ENCODE measurements at places on chromosomes 3 and 15. TPM values are rescaled to one million over a fixed set of nuclear protein-coding genes. Genes with fewer than 3 reads are reported as not detected.

GRCh38 chr3:42780892-42781700 is 8.0 kb upstream of the CCDC13 start:
- no peaks in the 10 kb centered on the region for H3K4me1 ChIP-seq
- no peak overlapping the region for H3K4me3 ChIP-seq
- DNase-seq: no peak
- H3K27me3 ChIP-seq: no peaks in the 10 kb centered on the region
- peaks cover 7% of the 10 kb centered on the region for H3K36me3 ChIP-seq

Gene GUCA1C
- not detected for total RNA-seq

DNA sequence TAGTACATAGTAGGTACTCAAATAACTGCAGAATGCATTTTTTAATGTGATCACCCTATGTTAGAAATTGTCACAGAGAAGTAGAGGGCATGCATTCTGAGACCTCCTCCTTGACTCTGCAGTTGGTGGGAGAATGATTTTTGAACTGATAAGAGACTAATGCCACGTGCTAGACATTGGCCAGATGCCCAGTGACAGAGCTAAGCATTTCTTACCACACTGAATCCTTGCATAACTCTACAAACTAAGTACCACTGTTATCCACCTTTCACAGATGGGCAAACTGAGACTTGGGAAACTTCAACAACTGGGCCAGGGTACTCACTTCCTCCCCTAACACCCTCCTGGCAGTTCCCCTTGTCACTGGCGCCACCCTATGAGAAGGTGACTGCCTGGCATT is 33.5 kb upstream of the SPATA12 start:
- no peaks in the 10 kb centered on the region for H3K36me3 ChIP-seq
- H3K27ac ChIP-seq: no peak overlapping the region
- no peak for DNase-seq
- H3K4me3 ChIP-seq: no peak overlapping the region
- H3K27me3 ChIP-seq: no peaks in the 10 kb centered on the region
- H3K4me1 ChIP-seq: no peaks in the 10 kb centered on the region

DNA sequence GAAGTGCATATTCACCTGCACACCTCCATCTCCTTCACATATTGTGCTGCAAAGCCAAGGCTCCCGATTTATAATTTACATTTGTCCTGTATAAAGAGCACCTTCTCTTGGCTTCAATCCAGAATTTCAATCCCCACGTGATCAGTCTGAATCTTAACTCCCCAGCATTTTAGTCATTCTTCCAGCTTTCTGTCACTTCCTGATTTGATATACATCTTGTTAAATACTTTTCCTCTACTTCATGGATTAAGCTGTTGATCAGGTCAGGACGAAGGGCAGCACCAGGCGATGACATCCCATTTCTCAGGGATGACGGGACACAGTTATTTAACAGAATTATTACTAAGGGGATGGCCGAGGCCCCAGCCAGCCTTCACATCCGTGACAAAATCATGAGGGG is 212.5 kb downstream of the EPHB1 start:
- no peaks in the 10 kb centered on the region for H3K4me1 ChIP-seq
- H3K27ac ChIP-seq: no peak overlapping the region
- DNase-seq: no peak
- no peaks in the 10 kb centered on the region for H3K36me3 ChIP-seq
- H3K4me3 ChIP-seq: no peak overlapping the region

DNA sequence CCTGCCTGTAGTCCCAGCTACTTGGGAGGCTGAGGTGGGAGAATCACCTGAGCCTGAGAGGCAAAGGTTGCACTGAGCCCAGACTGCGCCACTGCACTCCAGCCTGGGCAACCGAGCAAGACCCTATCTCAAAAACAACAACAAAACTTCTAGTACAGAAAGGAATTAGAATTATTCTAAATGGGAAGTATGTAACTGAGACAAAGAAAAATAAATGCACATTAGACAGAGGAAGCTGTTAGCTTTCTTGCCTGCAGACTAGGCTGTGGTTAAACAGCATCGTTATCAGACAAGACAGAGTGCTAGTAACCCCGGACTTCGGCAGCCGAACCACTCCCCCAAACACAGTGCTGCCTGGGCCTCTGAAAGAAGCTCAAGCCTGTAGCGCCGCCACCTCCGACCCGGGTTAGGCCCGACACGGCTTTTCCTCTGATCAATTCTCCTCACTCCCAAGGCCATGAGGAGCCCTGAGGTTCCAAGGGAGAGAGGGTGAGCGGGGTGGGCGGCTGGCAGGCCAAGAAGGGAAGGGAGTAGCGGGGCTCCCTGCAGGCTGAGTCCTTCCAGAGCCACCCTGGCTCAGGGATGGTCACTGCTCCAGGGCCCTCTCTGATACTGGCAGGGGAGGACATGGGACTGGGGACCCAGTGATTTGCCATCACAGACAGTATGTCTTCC is 44.8 kb upstream of the MUC4 start:
- no peak for DNase-seq
- no peak overlapping the region for H3K4me3 ChIP-seq
- no peaks in the 10 kb centered on the region for H3K4me1 ChIP-seq
- H3K27ac ChIP-seq: no peak overlapping the region
- no peaks in the 10 kb centered on the region for H3K27me3 ChIP-seq

Gene TAGLN3
- not detected for total RNA-seq

DNA sequence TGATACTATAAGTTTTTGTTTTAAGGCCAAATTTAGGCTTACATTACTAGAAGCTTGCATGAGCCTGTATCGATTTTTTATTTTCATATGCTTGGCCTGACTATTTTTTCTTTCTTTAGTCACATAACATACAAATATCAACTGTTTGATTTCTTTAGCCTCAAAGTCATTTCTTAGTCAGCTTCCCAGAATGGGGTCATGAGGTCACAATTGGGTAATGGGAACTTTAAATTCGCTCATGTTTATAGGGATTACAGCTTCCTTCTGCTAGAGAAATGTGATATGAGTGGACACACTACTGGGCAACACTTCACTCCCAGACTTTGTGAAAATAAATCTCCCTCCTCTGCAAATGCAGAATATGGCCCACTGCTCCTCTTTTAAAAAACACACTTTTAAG is 9.1 kb upstream of the TIPARP start:
- no peak for DNase-seq
- H3K4me3 ChIP-seq: no peak overlapping the region
- H3K27me3 ChIP-seq: no peaks in the 10 kb centered on the region
- H3K36me3 ChIP-seq: no peaks in the 10 kb centered on the region

DNA sequence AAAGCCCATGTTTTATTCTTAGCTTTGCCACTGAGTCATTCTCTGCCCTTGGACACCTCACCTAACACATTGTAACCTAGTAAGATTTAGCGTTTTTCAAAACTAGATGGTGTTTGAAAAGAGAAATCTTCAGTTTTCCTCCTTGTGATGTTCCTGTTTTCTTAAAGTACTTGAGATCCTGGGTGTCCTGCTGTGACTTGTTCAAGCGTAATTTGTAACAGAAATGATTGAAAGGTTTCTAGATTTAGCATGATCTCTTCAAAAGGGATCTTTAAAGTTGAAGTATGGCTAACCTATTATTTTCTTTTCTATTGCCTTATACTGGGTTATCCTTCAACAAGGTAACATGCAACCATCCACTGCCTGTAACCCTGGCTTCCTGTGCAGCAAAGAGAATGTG is 32.6 kb upstream of the SPATA16 start:
- no peaks in the 10 kb centered on the region for H3K36me3 ChIP-seq
- no peak for DNase-seq
- H3K4me3 ChIP-seq: no peak overlapping the region
- H3K4me1 ChIP-seq: no peaks in the 10 kb centered on the region
- no peaks in the 10 kb centered on the region for H3K27me3 ChIP-seq
- no peak overlapping the region for H3K27ac ChIP-seq

DNA sequence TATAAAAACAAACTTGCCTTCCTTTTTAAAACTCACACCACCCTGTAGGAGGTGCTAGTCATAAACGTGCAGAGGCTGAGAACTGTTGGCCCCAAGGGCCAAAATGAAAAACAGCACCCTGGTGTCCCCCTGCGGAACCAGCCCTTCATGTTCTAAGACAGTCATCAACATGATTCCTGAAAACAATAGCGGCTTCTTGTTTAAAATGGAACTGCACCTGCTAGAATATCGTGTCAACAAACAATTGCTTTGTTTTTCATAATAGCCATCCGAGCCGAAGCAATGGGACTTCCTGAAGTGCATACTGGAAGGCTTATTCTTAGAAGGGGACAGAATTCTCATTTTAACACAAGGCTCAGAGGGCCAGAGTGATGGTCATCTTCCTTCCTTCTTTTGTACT is 43.7 kb downstream of the MECOM start:
- H3K36me3 ChIP-seq: no peaks in the 10 kb centered on the region
- H3K4me1 ChIP-seq: no peaks in the 10 kb centered on the region
- no peak for DNase-seq

Gene CHRNA7
- 4.8 TPM for total RNA-seq

GRCh38 chr3:125141596-125142419 is 70.7 kb downstream of the SLC12A8 start:
- peak overlapping the region; percentile 33 for H3K4me3 ChIP-seq
- H3K4me1 ChIP-seq: no peaks in the 10 kb centered on the region
- peak overlapping the region; percentile 50 for H3K27ac ChIP-seq
- no peaks in the 10 kb centered on the region for H3K36me3 ChIP-seq

DNA sequence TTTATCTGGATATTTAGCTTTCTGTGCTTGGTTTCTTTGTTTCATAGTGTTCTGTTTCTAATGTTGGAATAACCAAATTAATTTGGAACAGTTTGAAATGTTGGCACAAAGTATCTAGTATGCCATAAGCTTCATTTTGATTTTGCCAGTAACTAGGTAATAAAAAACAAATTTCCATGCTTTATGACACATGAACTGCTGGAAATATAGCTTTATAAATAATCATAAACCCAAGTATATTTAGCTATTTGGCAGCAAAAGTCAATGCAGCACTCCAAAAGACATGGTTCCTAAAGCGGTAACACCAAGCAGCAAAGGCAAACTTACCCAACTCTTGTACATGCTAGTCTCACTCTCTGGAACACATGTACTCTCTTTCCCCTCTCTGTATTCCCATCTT is 106.0 kb upstream of the CCNL1 start:
- H3K4me1 ChIP-seq: no peaks in the 10 kb centered on the region
- H3K36me3 ChIP-seq: no peaks in the 10 kb centered on the region
- no peak overlapping the region for H3K27ac ChIP-seq
- H3K4me3 ChIP-seq: no peak overlapping the region
- DNase-seq: no peak

Gene CPA3
- total RNA-seq: 44.2 TPM

DNA sequence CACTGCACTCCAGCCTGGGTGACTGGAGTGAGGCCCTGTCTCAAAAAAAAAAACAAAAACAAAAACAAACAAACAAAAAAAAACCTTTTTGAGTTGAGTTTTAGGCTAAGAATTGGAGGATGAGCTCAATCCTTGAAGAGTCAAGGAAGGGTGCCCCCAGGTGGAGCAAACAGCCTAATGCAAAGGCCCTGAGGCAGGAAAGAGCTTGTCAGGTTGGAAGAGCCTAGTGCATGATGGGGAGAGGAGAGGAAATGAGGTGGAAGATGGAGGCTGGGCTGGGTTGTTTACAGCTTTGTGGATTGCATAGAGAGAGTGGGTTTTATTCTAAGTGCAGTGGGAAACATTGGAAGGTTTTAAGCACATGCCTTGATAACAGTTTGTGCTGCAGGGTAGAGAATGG is 2.1 kb upstream of the SNX22 start:
- H3K4me3 ChIP-seq: no peak overlapping the region
- DNase-seq: no peak
- no peak overlapping the region for H3K27ac ChIP-seq
- no peaks in the 10 kb centered on the region for H3K36me3 ChIP-seq
- H3K4me1 ChIP-seq: no peaks in the 10 kb centered on the region

- H3K4me3 ChIP-seq: no peak overlapping the region
- no peaks in the 10 kb centered on the region for H3K4me1 ChIP-seq
- H3K27ac ChIP-seq: no peak overlapping the region
These were observed 18.1 kb downstream of the MAP6D1 start for GRCh38 chr3:183807209-183807728.

DNA sequence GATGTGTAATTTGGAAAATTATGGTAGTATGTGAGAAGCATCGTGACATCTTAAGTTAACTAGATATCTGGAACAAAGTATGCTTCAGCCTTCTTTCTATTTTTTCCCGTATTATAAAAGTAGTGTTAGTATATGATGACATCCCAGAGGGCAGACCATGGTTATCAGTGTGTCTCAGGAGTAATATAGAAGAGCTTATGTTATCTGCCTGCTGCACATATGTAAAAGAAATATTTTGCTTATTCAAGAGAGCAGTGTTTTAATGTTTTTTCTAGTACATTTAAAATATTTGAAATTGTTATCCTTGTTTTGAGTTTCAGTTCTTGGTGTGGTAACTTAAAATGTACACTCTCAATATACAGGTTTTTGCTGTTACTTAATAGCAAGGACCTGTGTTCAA is 24.1 kb downstream of the PLCL2 start:
- H3K27ac ChIP-seq: no peak overlapping the region
- DNase-seq: no peak
- H3K27me3 ChIP-seq: no peaks in the 10 kb centered on the region
- no peaks in the 10 kb centered on the region for H3K36me3 ChIP-seq

Gene ARF4
- 120 TPM for total RNA-seq

DNA sequence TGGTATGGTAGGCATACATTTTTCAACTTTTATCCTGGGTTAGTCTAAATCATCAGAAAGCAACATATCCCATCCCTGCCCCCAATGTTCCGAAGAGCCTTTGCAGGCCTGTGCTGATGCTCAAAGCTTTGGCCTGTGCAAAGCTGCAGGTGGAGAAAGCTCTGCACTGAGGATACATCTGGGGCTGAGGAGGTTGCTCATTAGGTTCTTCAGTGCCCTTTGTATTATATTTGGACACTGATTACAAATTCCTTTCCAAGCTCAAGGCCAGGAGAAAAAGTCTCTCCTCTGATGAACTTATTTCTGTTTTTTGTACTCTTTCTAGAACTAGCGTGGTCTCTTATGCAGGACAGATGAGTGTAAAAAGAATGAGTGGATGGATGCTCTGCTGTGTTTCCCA is 325.5 kb upstream of the LRRFIP2 start:
- no peaks in the 10 kb centered on the region for H3K36me3 ChIP-seq
- no peak overlapping the region for H3K4me3 ChIP-seq
- H3K27ac ChIP-seq: no peak overlapping the region
- no peak for DNase-seq

- no peak for DNase-seq
- H3K36me3 ChIP-seq: no peaks in the 10 kb centered on the region
- H3K4me1 ChIP-seq: peaks cover 13% of the 10 kb centered on the region
These were observed 6.3 kb downstream of the PLCD1 start for GRCh38 chr3:38022896-38023709.

DNA sequence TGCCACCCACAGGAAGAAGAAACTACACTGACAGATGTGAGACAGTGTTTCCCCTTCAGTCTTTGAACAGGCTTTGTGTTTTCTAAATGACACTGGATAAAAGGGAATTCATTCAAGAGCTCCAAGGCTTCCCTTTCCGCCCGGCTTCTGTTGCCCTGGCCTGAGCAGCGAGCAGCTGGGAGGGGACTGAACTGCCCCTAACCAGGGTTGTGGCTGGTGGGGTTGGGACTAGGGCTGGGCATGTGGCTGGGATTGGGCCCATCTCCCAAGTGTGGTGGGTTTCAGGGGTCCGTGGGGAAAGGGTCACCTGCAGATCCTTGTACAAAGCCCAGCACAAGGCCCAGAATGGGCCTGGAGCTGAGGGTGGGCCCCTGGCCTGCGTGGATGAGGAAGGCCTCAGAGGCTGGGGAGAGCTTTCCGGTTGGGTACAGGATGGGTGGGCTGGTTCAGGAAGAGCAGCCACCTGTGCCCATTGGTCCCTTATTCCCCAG is 10.4 kb downstream of the VILL start:
- H3K27ac ChIP-seq: no peak overlapping the region
- H3K27me3 ChIP-seq: no peaks in the 10 kb centered on the region
- DNase-seq: no peak
- H3K4me3 ChIP-seq: no peak overlapping the region

GRCh38 chr15:49741712-49742111 is 120.9 kb downstream of the DTWD1 start:
- H3K27me3 ChIP-seq: no peaks in the 10 kb centered on the region
- no peaks in the 10 kb centered on the region for H3K4me1 ChIP-seq
- no peaks in the 10 kb centered on the region for H3K36me3 ChIP-seq
- no peak for DNase-seq

Measured in breast epithelium (tissue), 4 donors.